ENCODE measurements at places on chromosomes 3 and 15.

- H3K4me3 ChIP-seq = no peak overlapping the region
- H3K27me3 ChIP-seq = no peaks in the 10 kb centered on the region
- H3K36me3 ChIP-seq = no peaks in the 10 kb centered on the region
Measured at GRCh38 chr3:136893848-136894443, 31.9 kb downstream of the NCK1 start.

- no peaks in the 10 kb centered on the region for H3K27me3 ChIP-seq
- DNase-seq = no peak
- peak overlapping the region; percentile 85 for H3K4me3 ChIP-seq
- H3K4me1 ChIP-seq = no peaks in the 10 kb centered on the region
Measured at GRCh38 chr15:44194323-44195150, 534 bp downstream of the FRMD5 start.

GRCh38 chr3:175484666-175485065 is 625.5 kb downstream of the NAALADL2 start:
- no peaks in the 10 kb centered on the region for H3K27me3 ChIP-seq
- H3K4me3 ChIP-seq = no peak overlapping the region
- no peak overlapping the region for H3K27ac ChIP-seq
- no peak for DNase-seq
- H3K4me1 ChIP-seq = no peaks in the 10 kb centered on the region

GRCh38 chr3:30864836-30865235 is 29.6 kb downstream of the GADL1 start:
- DNase-seq = no peak
- H3K4me1 ChIP-seq = no peaks in the 10 kb centered on the region
- H3K4me3 ChIP-seq = no peak overlapping the region
- H3K27ac ChIP-seq = no peak overlapping the region

GRCh38 chr15:74432968-74433591 is 678 bp downstream of the SEMA7A start:
- no peaks in the 10 kb centered on the region for H3K36me3 ChIP-seq
- DNase-seq = no peak
- peaks cover 9% of the 10 kb centered on the region for H3K27me3 ChIP-seq
- H3K27ac ChIP-seq = no peak overlapping the region
- peaks cover 8% of the 10 kb centered on the region for H3K4me1 ChIP-seq

DNA sequence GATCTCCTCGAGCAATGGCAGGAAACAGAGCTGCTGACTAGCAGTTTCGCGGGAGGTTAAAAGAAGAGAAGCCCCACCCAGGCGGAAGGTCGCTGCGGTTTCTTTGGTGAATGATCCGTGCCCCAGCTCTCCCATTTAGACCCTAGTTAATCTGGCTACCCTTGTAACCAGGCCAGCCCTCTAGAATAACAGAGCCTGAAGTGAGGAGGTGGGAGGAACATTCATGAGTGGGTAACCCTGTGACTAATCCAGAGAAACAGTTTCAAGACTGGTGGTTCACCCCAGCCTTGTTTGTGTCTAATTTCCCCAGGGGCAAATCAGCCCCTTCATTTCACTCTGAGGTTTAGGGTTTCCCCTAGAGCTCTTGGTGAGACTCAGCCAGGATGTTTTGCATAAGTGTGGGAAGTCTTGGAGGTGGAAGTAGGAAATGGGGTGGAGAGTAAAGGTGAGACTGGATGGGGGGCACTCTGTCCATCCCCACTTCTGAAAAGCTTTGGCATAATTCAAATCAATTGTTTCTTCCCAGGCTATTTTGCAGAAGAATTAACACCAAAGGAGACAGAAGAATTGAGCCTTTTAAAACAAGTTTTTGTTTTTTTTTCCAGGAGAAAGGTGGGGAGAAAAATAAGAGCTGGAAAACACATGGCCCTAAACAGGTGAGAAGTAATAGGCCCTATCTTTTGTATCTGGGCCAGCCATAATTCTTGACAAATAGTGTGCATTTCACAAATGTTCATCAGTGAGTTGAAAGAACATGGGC is 303.1 kb downstream of the RPLP1 start:
- H3K27ac ChIP-seq = no peak overlapping the region
- H3K4me3 ChIP-seq = no peak overlapping the region
- DNase-seq = no peak
- no peaks in the 10 kb centered on the region for H3K36me3 ChIP-seq
- no peaks in the 10 kb centered on the region for H3K4me1 ChIP-seq

DNA sequence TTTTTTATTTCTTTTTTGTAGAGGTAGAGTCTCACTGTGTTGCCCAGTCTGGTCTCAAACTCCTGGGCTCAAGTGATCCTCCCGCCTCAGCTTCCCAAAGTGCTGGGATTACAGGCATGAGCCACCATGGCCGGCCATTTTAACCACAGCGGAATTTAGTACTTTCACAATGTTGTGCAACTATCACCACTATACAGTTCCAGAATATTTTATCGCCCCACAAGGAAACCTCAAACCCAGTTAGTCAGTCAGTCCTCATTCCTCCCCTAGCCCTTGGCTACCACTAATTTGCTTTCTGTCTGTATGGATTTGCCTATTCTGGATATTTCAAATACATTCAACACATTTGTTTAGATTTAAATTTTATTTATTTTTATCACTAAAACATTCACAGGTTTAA is 15.5 kb upstream of the HOMER2 start:
- no peaks in the 10 kb centered on the region for H3K4me1 ChIP-seq
- no peak overlapping the region for H3K27ac ChIP-seq
- DNase-seq = no peak
- H3K36me3 ChIP-seq = no peaks in the 10 kb centered on the region

DNA sequence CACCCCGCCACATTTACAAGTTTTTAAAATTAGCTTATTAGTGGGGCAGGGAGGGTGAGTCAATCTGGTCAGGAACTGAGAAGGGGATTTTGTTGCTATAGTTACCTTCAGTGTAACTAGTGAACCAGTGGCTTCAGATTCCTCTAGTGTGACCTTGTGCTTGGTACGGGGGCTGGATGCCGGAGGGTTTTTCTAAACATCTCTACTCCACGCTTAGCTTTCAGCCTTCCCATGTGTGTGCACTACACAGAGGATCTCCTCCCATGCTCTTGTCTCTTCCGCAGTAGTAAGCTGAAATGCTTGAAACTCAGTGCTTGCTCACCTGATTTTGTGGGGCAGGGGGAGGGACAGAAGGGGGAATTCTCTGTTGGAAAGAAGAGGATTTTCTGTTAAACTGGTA is 67.9 kb upstream of the AKAP13 start:
- no peaks in the 10 kb centered on the region for H3K4me1 ChIP-seq
- no peak overlapping the region for H3K27ac ChIP-seq
- H3K27me3 ChIP-seq = no peaks in the 10 kb centered on the region
- H3K36me3 ChIP-seq = no peaks in the 10 kb centered on the region

DNA sequence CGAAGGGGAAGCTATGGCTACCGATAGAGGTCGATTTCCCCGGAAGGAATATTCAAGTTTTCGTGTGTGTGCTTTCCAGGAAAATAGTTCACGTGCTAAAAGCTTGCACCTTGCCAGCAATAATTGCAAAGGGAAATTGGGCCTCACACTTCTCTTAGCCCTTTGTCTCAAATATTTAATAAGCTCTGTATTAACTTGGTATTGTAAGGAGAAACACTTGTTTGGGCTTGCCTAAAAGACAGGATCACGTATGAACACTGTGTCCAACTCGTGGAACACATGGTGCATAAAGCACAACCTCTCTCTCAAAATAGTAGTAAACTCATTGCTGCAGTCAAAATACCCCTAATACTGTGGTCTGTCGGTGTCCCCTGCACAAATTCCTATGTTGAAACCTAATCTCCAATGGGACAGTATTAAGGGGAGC is 352 bp upstream of the TMF1 start:
- H3K4me3 ChIP-seq = peak overlapping the region; percentile 84
- peaks cover 20% of the 10 kb centered on the region for H3K4me1 ChIP-seq
- DNase-seq = no peak
- peak overlapping the region; percentile 99 for H3K27ac ChIP-seq

- no peak overlapping the region for H3K27ac ChIP-seq
- no peak overlapping the region for H3K4me3 ChIP-seq
- H3K4me1 ChIP-seq = no peaks in the 10 kb centered on the region
- no peak for DNase-seq
- H3K27me3 ChIP-seq = no peaks in the 10 kb centered on the region
- H3K36me3 ChIP-seq = no peaks in the 10 kb centered on the region
Measured at GRCh38 chr3:109977897-109978296, 640.6 kb upstream of the DPPA4 start.

GRCh38 chr3:48034000-48034516 is 17.8 kb upstream of the MAP4 start:
- DNase-seq = no peak
- H3K4me3 ChIP-seq = no peak overlapping the region
- peak overlapping the region; percentile 50 for H3K27ac ChIP-seq
- H3K36me3 ChIP-seq = no peaks in the 10 kb centered on the region
- no peaks in the 10 kb centered on the region for H3K4me1 ChIP-seq
- H3K27me3 ChIP-seq = no peaks in the 10 kb centered on the region

GRCh38 chr15:95761501-95762165 is 568.9 kb upstream of the NR2F2 start:
- no peaks in the 10 kb centered on the region for H3K27me3 ChIP-seq
- H3K4me3 ChIP-seq = no peak overlapping the region
- no peak overlapping the region for H3K27ac ChIP-seq

GRCh38 chr15:40102897-40103858 is 5.5 kb downstream of the BMF start:
- peak; percentile 96 for DNase-seq
- H3K4me1 ChIP-seq = peaks cover 62% of the 10 kb centered on the region
- no peaks in the 10 kb centered on the region for H3K36me3 ChIP-seq
- peak overlapping the region; percentile 8 for H3K4me3 ChIP-seq

GRCh38 chr3:69072928-69073327 is 7.2 kb downstream of the UBA3 start:
- H3K36me3 ChIP-seq = no peaks in the 10 kb centered on the region
- H3K27ac ChIP-seq = no peak overlapping the region
- H3K4me1 ChIP-seq = no peaks in the 10 kb centered on the region
- no peak overlapping the region for H3K4me3 ChIP-seq
- no peaks in the 10 kb centered on the region for H3K27me3 ChIP-seq

DNA sequence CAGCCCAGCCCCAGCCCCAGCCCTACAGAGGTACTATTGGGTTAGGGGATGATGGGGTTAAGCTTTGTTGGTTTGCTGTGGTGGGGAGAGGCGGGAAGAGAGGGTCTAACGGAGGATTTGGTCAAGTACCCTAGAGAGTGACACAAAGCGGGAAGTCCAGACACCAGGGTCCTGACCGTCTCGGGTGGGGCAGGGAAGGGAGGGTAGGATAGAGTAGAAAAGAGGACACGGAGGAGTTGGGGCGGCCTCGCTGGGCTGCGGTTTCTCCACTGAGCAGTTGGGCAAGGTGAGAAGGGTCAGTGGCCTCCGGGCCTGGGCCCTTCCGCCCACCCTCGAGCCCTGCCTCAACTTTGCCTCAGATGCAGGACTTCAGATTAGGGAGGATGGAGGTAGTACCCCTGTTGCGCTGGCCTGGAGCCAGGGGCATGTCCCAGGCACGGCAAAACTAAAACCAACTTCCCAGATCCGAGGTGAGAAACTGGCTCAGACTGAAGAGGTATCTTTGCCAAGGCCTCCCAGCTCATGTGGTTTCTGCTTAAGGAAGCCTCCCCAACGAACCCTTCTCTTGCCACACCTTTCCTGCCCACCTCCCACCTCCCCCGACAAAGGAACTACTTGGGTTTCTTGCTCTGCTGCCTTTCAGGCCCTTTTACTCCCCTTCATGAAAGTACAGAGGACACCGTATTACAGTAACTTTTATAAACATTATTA is 551 bp downstream of the PML start:
- DNase-seq = no peak
- peak overlapping the region; percentile 98 for H3K27ac ChIP-seq
- no peaks in the 10 kb centered on the region for H3K27me3 ChIP-seq
- H3K4me3 ChIP-seq = peak overlapping the region; percentile 86
- H3K4me1 ChIP-seq = peaks cover 10% of the 10 kb centered on the region
- H3K36me3 ChIP-seq = no peaks in the 10 kb centered on the region

- no peaks in the 10 kb centered on the region for H3K27me3 ChIP-seq
- DNase-seq = no peak
Measured at GRCh38 chr3:100527347-100527735, 34.9 kb downstream of the TMEM45A start.

GRCh38 chr3:10000686-10001085 is 14.0 kb upstream of the EMC3 start:
- no peaks in the 10 kb centered on the region for H3K27me3 ChIP-seq
- H3K27ac ChIP-seq = no peak overlapping the region
- no peaks in the 10 kb centered on the region for H3K36me3 ChIP-seq
- no peak overlapping the region for H3K4me3 ChIP-seq

- H3K27me3 ChIP-seq = no peaks in the 10 kb centered on the region
- no peak for DNase-seq
- H3K4me3 ChIP-seq = no peak overlapping the region
- no peaks in the 10 kb centered on the region for H3K36me3 ChIP-seq
Measured at GRCh38 chr15:29682781-29683180, 139.5 kb downstream of the TJP1 start.

Data from breast epithelium (tissue), 4 donors.